ENCODE measurements at places on chromosomes 13 and 19.

DNA sequence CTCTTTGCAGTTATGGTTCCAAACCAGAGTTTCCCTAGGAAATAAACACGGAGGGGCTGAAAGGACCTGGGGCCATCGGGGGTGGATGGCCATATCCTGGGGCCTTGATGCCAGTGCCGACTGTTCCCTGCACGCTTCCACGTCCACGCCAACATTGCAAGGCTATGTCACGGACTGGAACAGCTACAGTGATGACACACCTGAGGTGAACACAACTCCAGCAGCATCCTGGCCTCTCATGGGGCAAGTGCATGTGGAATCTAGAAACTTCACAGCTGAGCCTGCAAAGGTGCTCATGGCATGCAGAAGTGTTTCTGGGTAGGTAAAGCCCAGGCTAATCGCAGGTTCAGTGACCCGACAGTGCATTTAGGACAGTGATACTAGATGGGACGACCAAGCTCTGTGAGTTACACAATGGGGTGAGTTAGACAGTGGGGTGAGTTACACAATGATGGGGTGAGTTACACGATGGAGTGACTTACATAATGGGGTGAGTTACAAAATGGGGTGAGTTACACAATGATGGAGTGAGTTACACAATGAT is 52.0 kb upstream of the GAS6 start:
- DNase-seq = no peak

GRCh38 chr19:52296400-52296772 is 583 bp upstream of the ZNF480 start:
- no peak for DNase-seq

DNA sequence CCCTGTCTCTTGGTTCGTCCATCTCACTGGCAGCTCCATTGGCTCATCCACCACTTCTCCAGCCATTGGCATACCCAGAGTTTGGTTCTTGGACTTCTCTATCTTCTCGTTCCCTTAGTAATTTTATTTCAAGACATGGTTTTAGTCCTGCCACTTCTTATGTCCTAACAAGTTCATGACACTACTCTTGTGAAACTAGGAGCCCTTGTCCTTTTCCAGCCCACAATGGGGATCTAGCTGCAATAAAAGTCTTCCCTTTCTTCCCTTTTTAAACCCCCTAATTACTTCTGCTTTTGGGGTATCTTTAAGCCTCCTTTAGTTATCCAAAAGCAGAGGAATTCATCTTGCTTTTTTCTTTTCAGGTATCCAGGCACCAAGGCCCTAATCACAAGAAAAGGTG is 2.9 kb upstream of the RCBTB2 start:
- DNase-seq = no peak

DNA sequence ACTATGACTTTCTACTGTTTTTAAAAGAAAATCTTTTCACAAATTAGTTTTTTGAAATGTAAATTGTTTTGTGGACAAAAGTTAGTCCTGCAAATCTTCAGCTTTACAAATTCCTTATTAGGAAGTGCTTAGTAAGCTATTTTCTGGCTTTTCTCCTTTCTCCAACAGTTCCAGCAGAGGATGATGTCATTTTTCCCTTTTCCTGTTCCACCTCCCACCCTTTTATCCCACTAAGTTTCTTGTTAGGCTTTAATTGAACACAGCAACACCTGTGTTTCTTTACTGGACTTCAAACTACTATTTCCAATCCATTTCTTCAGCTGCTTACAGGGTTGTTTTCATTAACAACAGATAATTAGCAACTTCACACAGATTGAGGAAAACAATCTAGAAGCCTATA is 389.2 kb downstream of the NDFIP2 start:
- no peak for DNase-seq

GRCh38 chr13:100088273-100088643 is 635 bp upstream of the PCCA start:
- DNase-seq = no peak

- no peak for DNase-seq
Measured at GRCh38 chr13:82076496-82076895, 1735.6 kb upstream of the SPRY2 start.

DNA sequence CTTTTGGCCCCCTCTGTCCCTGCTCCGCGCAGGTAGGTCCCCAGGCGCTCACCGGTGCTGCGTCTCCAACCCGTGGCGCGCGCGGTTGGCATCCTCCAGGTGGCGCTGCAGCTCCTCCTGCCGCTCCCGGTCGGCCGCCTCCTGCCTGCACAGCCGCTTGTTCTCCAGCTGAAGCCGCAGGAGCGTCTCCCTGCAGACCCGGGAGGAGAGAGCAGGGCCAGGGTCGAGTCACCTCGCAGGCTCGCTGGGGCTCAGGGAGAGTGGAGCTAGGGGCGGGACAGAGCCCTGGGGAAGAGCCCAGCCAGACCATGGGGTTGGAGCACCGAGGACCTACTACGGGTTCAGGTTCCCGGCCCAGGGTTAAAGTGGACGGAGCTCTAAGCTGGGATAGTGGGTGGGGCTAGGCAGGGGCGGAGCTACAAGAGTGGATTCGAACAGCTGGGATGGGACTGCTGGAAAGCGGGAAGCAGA is 9.3 kb downstream of the HOOK2 start:
- DNase-seq = no peak

DNA sequence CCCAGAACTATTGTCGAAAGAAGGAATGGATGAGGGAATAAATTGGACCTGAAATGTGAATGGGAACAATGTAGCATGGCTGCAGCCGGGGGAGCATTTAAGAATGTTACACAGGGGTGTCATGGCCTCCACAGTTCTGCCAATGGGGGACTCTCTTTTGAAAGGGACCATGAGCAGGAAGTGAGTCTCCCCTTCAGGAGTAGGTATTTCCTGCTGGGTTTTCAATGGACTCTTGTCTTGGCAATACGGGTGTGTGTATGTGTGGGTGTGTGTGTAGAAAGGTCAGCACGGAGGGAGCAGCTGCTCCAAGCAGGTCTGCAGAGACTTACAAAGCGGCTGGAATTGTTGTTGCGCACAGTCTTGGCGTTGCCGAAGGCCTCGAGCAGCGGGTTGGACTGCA is 24.4 kb downstream of the MYO1F start:
- no peak for DNase-seq

GRCh38 chr13:35356572-35356971 is 119.9 kb downstream of the MAB21L1 start:
- DNase-seq = no peak

- DNase-seq = no peak
Measured at GRCh38 chr19:39655613-39656012, at the start of gene LGALS16. TSS of gene LGALS16 (plus strand) at chr19:39655913. CDS start at chr19:39655962, 49 bp downstream.

- DNase-seq = no peak
Measured at GRCh38 chr19:38429055-38429810, 3.2 kb upstream of the RASGRP4 start.

GRCh38 chr19:7200736-7201135 is 93.5 kb downstream of the INSR start:
- no peak for DNase-seq

DNA sequence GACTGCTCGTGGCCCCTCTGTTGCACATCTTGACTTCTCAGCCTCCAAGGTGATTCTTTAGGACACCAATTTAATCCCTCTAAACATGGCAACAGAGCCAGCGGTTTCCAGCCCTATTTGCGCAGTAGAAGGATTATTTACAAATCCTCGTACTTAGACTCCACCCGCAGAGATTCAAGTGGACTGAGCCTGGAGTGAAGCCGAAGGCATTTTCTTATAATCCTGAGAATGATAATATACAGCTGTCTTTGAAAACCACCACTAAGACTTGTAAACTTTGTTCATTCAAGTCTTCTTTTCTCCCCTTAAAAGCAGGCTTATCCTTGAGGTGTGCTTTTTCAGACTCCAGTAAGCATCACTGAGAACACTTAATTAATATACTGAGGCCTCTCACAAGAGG is 4.8 kb upstream of the DPRX start:
- DNase-seq = no peak

DNA sequence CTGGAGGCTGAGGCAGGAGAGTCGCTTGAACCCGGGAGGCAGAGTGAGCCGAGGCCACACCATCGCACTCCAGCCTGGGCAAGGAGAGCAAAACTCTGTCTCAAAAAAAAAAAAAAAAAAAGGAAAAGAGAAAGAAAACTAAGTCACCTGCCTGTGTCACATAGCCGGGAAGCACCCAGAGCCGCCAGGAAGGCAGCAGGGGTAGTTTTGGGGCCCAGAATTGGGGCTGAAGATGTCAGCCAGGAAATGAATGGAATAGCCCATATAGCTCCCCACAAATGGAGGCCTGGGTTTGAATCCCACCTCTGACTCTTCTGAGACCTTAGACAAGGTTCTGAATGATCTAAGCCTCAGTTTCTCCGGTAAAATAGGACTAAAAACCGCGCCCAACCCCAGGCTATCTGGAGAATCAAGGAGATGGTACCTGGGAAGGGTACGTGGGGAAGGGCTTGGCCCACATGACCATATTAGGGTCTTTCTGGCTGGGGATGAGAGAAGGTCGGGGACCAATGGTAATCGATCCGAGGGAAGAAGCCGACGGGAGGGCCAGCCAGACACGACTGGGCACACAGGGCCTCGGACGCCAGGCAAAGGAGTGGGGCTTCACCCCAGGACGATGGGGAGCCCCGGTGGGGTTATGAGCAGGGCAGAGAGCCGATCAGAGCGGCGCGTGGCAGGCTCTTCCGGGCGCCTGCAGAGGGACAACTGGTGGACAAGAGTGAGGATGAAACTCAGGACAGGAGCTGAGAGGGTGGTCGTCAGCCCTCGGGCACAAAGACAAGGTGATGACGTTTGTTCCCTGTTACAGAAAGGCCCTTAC is 14.4 kb downstream of the CCDC124 start:
- DNase-seq = peak; percentile 34

DNA sequence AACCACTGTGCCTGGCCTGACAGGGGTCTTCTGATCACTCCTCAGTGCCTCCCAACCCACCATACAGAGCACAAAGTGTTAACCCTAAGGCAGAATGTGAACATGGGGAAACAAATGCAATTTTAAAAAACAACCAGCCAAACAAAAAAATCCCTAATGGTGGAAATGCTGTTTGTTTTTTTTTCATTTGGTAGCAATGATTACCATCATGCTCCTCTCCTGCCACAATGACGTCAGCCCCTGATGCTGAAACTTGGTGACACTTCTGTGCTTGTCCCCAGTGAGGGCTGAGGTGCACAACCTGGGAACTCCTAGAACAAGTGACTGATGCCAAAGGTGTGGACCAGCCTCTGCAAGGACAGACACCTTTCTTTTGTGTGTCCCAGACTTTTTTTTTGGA is 4.0 kb upstream of the TSPAN16 start:
- no peak for DNase-seq

DNA sequence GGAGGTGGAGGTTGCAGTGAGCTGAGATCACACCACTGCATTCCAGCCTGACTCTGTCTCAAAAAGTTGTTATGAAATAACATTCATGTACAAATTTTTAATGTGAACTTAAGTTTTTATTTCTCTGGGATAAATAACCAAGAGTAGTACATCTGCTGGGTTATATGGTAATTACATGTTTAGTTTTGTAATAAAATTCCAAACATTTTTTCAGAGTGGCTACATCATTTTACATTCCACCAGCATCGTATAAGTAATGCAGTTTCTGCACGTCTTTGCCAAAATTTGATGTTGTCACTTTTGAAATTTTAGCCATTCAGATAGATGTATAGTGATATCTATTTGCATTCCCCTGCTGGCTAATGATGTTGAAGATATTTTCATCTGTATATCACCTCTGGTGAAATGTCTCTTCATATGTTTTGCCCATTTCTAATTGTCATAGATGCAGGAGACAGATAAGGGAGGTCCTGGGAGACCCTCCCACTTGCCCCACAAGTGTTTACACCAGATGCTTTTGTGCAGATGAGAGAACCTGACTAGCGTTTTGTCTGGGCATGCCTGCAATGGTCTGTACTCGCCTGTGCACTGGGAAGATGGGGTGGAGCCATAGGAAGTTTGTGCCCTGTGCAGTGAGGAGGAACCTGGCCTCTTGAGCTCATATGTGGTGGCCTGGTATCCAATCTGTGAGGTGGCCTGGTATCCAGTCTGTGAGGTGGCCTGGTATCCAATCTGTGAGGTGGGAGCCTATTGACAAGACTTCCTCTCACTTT is 12.7 kb upstream of the KBTBD6 start:
- no peak for DNase-seq

GRCh38 chr19:7680606-7681339 is at the start of gene TRAPPC5:
TSS of gene TRAPPC5 (plus strand) at chr19:7680833. CDS start at chr19:7682254, 1,421 bp downstream.
- peak; percentile 80 for DNase-seq

DNA sequence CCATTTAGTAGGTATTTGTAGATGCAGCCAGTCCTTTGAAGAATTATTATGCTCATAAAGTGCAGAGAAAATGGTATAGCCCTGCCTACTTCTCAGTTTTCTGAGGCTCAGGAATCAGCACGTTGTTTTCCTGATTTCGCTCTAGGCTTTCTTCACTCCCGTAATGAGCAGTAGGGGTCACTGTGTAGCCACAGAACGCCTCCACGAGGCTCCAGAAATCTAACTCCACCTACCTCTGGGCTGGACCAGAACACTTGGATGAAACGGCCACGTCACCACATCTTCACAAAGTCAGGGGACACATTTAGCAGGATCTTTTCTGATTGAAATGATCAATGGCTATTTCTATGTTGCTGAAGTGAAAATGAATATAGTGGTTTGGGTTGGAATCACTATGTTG is 49.8 kb upstream of the GTF3A start:
- peak; percentile 74 for DNase-seq

GRCh38 chr19:46637224-46637623 is 1.2 kb upstream of the GNG8 start:
- no peak for DNase-seq

GRCh38 chr19:7961920-7962626 is 18.6 kb upstream of the TIMM44 start:
- no peak for DNase-seq

DNA sequence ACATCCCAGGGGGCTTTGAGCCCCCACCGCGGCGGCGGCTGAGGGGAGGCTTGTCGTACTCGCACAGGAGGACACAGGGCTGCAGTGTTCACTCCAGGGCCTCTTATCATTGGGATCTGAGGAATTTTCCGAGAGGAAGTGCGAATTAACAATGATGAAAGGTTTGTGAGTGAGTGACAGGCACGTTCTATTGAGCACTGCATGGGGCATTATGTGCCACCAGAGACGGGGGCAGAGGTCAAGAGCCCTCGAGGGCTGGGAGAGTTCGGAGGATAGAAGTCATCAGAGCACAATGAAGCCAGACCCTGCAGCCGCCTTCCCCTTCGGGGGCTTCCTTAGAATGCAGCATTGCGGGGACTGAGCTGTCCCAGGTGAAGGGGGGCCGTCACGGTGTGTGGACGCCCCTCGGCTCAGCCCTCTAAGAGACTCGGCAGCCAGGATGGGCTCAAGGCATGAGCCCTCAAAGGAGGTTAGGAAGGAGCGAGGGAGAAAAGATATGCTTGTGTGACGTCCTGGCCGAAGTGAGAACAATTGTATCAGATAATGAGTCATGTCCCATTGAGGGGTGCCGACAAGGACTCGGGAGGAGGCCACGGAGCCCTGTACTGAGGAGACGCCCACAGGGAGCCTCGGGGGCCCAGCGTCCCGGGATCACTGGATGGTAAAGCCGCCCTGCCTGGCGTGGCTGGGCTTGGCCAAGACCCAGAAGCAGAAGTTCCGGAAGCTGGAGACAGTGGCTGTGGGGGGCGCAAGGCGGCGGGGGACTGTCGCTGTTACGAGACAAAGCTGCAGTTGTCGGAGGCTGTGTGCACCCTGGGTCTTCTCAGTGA is 53.9 kb downstream of the MCF2L start:
- DNase-seq = no peak

GRCh38 chr13:54486421-54487166 is 1458.0 kb downstream of the OLFM4 start:
- no peak for DNase-seq

Measured in NCI-H1092 (cell line).